ENCODE measurements at places on chromosomes 4 and X.

GRCh38 chrX:4314586-4314985, 601.1 kb upstream of the PRKX start:
- no peak for DNase-seq

- peak; percentile 0 for DNase-seq
Measured at GRCh38 chr4:144820728-144821085, 174.8 kb downstream of the HHIP start.

- no peak for DNase-seq
Measured at GRCh38 chrX:129706400-129707072, 32.2 kb upstream of the XPNPEP2 start.

GRCh38 chr4:1414831-1415680, 8.8 kb upstream of the NKX1-1 start:
- no peak for DNase-seq

GRCh38 chr4:17760626-17761025, 20.8 kb downstream of the FAM184B start:
- DNase-seq, result no peak

- no peak for DNase-seq
Measured at GRCh38 chrX:150857453-150857852, 41.0 kb downstream of the CD99L2 start.

DNA sequence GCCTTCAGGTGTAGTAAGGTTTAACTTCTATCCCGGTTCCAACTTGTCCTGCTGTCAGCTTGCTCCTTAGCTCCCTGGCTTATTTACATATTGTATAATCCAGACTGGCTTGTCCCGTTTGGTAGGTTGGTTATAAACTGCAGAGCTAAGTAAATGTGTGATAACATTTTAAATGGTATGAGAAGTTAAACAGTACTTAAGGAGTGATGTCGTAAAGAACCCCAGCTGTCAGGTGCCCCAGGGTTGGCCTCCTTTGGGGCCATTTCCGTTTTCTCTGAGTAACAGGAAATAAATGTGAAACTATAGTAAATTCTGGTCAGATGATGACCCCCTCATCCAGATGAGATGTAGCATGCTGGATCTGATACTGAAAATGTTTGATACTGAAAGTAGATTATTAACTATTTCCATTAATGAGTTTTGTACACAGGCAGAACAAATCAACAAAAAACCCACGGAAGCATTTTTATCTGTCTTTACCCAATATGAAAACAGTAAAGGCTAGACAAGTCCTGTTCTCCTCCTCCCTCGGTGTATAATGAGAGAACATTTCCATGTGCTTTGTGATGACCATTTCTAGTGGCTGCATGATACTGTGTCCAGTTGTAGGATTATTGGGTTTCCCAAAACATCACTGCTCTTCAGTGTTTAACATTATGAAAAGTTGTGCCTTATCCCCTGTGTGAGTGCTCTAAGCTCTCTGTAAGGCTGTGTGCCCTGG, 22.4 kb downstream of the GAB1 start:
- no peak for DNase-seq

GRCh38 chr4:173057901-173058300, 110.7 kb upstream of the GALNT7 start:
- DNase-seq, result no peak

GRCh38 chrX:26649534-26649933, 433.6 kb downstream of the MAGEB5 start:
- DNase-seq, result no peak

DNA sequence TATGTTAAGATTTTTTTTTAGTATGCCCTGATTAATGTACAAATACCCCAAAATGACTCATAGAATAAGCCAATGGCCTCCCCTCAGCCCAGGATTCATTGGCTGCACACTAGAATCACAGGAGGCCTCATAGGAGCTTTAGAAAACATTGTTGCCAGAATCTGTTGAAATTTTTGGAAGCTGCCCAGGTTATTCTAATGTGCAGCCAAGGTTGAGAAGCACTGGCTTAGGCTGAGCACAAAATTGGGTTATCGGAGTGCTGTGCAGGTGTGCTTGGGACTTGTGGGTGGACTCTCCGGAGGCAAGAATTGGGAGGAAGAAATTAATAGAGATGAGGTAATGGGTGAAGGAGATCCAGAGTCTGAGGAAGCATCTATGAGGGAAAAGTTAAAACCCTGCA, 41.3 kb upstream of the VCX start:
- no peak for DNase-seq

GRCh38 chrX:16018291-16018690, 105.1 kb upstream of the GRPR start:
- DNase-seq, result no peak

DNA sequence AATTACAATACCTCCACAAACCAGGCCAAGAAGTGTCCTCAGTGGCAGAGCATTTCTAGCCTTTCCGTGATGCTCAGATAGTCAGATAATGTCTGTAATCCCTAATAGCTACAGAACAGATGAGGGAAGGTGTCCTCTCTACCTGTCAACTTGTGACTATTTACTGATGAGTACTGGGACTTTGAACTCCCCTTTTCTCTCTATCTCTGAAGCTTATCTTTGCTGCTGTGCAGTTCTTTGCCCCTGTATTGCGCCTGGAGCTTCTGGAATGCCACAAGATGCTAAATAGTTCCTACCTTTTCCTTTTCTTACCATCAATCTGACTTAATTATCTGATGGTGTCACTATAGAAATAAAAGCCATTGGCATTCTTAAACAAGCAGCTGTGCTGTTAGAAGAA, 30.5 kb downstream of the FGF2 start:
- DNase-seq, result no peak

- DNase-seq, result no peak
Measured at GRCh38 chrX:112946227-112946626, 105.6 kb upstream of the AMOT start.

DNA sequence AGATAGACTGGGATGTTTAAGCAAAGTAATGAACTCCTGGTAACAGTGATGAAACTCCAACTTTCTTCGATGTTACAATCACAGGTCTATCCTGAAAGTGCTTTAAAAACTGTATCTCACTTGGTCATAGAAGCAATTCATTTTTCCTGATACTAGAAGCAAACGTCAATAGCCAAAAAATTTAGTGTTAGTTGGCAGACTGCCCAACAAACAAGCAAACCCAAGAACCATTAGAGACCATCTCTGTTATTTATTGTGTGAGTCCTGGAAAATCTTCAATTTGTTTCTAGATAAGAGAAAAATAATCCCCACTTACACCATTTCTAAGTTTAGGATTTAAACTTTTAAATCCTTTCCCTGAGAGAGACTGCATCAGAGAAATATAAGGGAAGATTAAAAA, 553.9 kb downstream of the INPP4B start:
- no peak for DNase-seq

DNA sequence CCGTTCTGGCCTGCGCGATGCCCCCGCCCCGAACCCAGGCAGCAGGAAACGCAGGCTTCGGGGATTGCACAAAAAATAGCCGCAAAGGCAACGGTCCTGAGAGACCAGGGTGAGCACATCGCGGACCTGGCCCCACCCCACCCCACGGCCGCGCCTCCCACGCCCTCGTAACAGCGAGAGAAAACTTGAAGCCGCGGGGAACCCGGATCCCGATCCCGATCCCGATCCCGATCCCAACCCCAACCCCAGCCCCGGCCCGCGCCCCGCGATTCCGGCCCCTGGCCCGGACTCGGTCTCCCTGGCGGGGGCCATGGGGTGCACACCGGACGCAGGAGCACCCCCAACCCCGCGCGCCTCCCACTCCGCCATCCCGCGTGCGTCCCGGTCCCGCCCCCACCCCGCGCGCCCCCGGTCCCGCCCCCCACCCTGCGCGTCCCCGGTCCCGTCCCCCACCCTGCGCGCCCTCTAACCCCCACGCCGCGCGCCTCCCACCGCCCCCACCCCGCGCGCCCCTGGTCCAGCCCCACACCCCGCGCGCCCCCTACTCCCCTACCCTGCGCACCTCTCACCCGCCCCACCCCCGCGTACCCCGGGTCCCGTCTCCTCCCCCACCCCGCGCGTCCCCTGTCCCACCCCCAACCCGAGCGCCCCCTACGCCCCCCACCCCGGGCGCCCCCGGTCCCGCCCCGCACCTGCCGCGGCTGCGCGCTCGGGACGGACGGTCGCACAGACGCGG, 29.0 kb downstream of the NOP14 start:
- DNase-seq, result no peak

- no peak for DNase-seq
Measured at GRCh38 chr4:39446483-39446841, 12.3 kb downstream of the RPL9 start.

Data from amniotic stem cell (primary cell).